ENCODE measurements at places on chromosomes 7 and 10.

- DNase-seq, result no peak
Measured at GRCh38 chr10:101066896-101067355, 5.1 kb downstream of the KAZALD1 start.

DNA sequence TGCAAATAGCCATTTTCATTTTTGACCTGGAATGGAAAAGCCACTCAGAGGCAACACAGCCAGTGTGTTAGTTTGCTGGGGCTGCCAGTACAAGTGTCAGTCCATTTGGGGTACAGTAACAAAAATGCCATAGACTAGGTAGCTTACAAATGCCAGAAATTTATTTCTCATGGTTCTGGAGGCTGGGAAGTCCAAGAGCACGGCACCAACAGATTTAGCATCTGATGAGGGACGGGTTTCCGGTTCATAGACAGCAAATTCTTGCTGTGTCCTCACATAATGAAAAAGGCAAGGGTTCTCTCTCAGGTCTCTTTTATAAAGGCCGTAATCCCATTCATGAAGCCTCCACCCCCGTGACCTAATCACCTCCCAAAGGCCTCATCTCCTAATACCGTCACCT, 418.2 kb downstream of the TYW1 start:
- DNase-seq, result no peak

DNA sequence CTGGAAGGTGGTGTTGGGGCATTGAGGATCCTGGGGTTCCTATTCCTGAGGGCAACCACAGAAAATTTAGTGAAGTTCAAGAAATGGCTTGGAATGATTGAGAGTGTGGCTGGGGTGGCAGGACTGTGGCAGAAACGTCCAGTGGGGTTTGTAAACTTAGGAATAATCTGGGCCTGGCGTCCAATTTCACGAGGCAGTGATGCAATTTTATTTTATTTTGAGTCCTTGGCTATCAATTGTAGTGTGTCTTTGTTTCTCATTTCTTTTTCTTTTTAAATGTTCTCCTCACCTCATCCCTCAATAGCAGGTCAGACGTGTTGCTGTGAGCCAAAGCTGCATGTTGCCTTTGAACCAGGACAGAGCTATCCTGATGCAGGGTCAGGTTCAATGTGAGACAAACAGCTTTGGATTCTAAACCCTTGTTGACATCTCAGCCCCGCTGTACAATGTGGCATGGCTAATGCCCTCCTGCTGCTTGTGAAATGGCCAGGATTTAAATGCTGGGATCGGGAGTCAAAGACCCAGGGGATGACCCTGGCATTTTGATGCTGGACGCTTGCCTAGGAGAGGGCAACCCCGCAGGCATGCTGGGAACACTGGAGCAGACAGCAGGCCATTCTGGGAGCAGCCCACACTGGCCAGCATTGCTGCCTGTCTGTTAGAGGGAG, 64.8 kb downstream of the RBM20 start:
- DNase-seq, result no peak

DNA sequence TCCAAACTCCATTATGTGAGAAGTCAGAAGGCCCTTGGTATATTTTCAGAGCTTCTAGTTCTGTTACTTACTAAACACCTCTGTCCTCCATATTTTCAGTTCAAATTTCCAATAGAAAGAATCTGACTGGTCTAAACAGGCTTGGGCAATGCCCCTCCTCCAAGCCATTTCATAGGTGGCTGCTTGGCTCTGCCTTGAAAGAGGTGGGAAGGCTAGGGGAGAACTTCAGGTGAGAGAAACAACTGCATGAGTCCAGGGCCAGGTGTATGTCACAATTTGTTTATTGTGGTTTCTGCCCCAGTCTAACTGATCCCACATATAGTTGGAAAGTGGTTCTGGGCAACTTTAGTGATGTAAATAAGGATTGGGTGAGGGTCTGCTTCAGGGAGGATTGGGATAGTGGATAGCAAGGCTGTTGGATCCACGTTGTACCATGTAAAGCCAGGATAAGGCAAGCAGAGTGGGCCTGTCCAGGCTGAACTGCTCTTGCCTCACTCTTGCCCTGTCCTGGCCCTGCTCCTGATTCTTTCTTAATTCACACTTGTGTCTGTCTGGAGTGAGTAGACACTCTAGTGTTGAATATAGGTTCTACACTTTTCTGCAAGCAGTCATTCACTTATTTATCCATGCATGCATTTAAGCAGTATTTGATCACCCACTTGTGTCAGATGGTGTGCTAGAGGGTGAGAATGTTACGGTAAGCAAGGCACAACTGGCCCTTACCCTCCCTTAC, 67.5 kb upstream of the COMTD1 start:
- no peak for DNase-seq

GRCh38 chr7:92880212-92881090, 44.1 kb upstream of the CDK6 start:
- DNase-seq, result no peak

DNA sequence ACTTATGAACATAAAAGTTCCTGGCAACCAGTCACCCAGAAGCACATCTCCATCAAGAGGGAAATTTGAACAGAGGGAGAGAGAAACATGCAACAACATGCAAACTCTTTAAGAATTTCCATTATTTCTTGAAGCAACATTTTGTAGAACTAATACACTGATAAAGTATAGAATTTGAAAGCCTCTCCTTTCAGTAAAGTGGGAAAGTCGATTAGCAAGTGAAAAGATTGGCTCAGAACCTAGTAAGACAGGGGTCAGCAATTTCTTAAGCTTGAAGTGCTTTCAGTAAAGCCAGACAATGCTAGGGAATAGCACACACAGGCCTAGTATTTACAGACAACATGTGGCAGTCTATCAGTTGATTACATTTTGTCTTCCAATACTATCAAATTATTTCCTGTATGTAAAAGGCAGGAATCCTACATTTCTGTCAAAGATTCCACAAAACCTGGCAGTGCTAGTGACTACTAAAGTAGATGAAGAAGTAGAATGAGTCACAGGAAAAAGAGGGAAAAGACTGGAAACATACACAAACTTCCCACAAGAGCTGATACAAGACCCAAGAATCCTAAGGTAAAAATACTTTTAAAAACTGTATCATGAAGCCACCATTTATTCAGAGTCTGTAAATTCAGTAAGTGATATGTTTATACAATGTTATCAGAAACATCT, 25.2 kb downstream of the DNAJC1 start:
- no peak for DNase-seq

DNA sequence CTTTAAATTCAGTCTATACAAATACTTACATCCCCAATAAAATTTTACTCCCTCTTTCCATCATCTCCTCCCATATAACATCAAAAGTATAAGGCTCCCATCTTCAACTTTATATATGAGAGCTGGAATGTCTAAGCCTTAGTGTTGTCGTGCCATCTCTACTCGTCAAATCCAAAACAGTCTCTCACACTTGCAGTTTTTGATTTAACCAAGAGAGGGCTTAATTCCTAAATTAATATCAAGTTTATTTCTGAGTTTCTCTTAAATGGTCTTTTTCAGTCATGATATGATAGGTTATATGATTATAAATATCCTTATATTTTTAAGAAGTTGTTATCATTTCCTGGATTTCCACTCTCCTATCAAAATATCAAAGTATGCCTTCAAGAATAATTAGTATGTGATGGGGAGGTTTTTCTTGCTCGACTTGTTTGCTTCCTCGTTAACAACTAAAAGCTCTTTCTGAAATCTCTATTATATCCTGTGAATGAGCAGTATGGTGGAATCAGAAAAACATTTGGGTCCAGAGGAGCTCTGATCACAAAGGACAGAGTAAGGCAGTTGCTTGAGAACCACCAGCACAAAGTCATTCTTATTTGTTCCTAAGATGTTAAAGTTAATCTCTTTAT, 12.5 kb upstream of the LIPK start:
- DNase-seq, result no peak

GRCh38 chr7:1696671-1697498, 26.8 kb downstream of the ELFN1 start:
- DNase-seq, result no peak

GRCh38 chr7:134892963-134893362, 93.3 kb upstream of the AGBL3 start:
- no peak for DNase-seq

DNA sequence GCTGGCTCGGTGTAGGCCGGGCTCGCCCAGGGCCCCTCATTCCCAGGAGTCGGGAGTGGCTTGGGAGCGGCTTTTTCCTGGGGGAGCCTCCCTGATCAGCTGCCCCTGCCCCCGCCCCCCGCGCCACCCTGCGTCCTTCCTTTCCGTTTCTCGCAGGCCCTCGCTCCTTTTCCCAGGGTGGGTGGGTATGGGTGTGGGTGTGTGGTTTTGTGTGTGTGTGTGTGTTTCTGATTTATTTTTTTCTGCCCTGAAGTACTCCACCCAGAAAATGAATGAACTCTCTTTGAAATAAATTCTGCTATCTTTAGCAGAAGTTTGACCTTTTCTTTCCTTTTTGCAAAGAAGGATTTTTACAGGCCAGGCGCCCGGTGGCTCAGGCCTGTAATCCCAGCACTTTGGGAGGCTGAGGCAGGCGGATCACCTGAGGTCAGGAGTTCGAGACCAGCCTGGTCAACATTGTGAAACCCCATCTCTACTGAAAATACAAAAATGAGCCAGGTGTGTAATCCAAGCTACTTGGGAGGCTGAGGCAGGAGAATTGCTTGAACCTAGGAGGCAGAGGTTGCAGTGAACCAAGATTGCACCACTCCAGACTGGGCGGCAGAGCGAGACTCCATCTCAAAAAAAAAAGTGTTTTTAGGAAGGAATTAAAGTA, 30.0 kb upstream of the AP5Z1 start:
- DNase-seq, result no peak

GRCh38 chr10:36254199-36254598, 612.1 kb upstream of the FZD8 start:
- DNase-seq, result no peak

- peak; percentile 5 for DNase-seq
Measured at GRCh38 chr7:90595801-90596670, at the start of gene CDK14. CDK14 (plus strand) TSS chr7:90596321; CDS start chr7:90596628, 307 bp downstream.

- DNase-seq, result no peak
Measured at GRCh38 chr7:11636274-11636673, 195.7 kb downstream of the THSD7A start.

DNA sequence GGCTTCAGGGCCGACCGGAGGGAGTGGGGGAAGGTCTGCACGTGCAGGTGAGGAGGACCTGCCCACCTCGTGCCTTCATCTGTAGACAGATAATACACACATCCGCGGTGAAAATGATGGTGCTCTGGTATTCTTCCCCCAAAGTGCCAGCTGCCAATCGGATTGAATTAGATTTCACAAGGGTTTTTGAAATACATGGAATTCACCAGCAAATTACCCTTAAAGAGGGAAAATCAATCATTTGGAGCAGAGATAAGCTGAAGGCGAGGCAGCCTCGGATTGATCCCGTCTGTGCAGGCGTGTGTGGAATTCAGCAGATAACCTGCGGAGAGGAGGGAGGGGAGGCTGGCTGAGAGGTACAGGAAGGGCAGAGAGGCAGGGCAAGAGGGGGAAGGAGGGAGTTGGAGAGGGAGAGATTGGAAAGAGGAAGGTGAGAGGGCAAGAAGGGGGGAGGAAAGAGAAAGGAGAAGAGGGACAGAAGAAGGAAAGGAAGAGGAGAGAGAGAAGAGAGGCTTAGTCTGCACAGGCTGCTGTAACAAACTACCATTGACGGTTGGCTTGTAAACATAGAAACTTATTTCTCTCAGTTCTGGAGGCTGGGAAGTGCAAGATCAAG, 84.2 kb downstream of the C10orf105 start:
- no peak for DNase-seq

GRCh38 chr7:74400420-74401136, 53.1 kb upstream of the GTF2IRD1 start:
- DNase-seq, result no peak

- DNase-seq, result no peak
Measured at GRCh38 chr7:153407291-153408046, 644.7 kb upstream of the DPP6 start.

- no peak for DNase-seq
Measured at GRCh38 chr10:84401854-84402611, 73.6 kb downstream of the CCSER2 start.

DNA sequence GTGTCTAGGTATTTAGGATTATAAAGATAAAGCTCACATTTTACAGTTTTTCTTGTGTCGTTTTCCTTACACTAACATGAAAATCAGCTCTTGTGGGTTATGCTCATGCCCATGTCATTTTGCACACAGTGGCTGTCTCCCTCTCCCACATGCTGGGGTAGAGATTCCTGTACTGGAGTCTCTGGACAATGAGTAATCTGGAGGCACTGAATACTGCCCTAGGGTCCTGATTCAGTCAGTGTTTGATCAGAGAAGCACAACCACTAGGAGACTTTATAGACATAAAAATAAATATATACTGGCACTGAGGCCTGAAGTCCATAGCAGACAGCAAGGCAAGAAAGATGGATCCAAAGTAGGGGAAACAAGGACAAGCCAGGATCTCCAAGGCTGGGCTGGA, 1008.8 kb downstream of the KCNMA1 start:
- DNase-seq, result no peak

GRCh38 chr7:150479023-150479716, 28.7 kb downstream of the GIMAP8 start:
- DNase-seq, result no peak

DNA sequence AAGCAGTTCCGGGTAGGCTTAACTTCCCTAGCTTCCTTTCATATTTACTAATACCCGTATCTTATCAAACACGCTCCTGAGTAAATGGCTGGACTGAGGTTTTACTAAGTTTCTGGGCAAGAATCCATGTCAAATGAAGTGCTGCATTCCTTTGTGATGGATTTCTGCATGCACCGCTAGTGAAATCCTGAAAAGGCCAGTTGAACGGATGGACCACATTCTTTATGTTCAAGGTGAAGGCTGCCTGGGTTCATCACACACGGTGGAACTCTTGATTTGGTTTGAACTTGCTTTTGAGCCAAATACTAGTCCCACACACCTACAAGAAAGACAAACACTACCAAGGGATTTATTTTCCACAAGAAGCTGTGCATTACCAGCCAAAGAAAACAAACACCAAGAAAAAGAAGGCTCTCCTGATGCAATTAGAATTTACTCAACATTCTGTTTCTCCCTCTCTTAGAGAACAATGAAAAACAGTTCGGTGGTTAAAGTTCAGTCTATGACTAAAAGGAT, 255.0 kb upstream of the SEMA3C start:
- no peak for DNase-seq

DNA sequence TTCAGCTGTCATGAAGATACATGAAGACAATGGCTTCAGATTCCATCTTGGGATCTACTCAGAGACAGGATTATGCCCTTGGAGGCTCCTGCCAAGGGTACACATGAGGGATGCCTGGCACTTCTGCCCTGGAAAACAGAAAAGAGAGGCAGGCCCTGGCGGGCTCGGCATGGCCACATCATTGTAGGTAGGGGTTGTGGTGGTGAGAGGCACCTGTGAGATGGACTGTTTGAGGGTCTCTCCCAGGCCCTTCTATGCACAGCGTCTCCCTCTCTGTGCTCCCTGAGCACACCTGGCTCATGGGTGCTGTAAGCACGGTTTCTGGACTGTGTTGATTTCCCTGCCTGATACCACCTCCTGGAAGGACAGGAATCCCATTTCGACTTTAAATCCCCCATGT, 304.3 kb downstream of the GLRX3 start:
- DNase-seq, result no peak

- no peak for DNase-seq
Measured at GRCh38 chr10:90738885-90739284, 119.0 kb downstream of the HTR7 start.

- no peak for DNase-seq
Measured at GRCh38 chr10:117619707-117620405, 77.3 kb downstream of the EMX2 start.

- DNase-seq, result no peak
Measured at GRCh38 chr7:151035026-151035717, 6.9 kb downstream of the ABCB8 start.

- no peak for DNase-seq
Measured at GRCh38 chr10:89373916-89374711, 3.7 kb upstream of the IFIT1B start.
